ENCODE measurements at places on chromosomes 2 and 18.

- no peak for DNase-seq
These were observed 91.5 kb upstream of the ZSWIM2 start for GRCh38 chr2:186940463-186940862.

GRCh38 chr2:21939967-21940366 is 816.2 kb downstream of the TDRD15 start:
- DNase-seq = no peak

GRCh38 chr2:121046335-121046734 is 238.7 kb downstream of the TFCP2L1 start:
- DNase-seq = no peak

- DNase-seq = no peak
These were observed 62.3 kb downstream of the TNS1 start for GRCh38 chr2:217940261-217941220.

DNA sequence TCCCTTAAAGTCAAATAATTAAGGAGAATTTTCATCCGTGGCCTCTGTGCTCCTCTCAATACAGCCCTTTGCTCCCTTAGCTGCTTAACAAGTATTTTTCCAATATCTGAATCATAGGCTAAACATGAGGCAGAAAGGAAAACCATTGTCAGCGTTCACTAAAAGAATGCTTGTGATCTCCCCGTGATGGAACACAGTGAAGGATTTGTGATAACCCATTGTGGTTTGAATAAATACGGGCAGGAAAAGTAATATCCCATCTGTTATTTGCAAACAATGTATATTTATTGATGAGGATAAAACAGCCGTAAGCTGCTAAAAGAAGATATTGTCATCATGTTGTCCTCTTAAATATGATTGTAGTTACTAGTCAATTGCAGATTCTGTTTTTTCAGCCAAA is 258.1 kb downstream of the NAPG start:
- DNase-seq = no peak

DNA sequence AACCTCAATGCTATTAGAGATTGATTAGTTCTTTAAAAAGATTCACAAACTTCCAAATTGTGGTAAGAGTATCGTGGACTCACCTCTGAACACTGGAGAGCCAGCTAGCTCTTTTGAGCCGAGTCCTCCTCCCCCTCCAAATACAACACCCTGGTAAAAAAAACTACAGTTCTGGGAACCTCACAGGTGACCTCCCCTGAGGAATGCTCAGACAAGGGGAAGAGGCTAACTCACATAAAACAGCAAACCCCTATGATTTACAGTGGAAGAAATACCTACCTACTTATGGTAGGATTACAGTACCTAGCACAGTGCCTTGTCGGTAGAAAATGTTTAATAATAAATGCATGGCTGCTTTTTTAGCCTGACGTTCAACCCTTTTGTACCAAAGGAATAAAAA is 8.4 kb downstream of the ZNF24 start:
- DNase-seq = no peak

DNA sequence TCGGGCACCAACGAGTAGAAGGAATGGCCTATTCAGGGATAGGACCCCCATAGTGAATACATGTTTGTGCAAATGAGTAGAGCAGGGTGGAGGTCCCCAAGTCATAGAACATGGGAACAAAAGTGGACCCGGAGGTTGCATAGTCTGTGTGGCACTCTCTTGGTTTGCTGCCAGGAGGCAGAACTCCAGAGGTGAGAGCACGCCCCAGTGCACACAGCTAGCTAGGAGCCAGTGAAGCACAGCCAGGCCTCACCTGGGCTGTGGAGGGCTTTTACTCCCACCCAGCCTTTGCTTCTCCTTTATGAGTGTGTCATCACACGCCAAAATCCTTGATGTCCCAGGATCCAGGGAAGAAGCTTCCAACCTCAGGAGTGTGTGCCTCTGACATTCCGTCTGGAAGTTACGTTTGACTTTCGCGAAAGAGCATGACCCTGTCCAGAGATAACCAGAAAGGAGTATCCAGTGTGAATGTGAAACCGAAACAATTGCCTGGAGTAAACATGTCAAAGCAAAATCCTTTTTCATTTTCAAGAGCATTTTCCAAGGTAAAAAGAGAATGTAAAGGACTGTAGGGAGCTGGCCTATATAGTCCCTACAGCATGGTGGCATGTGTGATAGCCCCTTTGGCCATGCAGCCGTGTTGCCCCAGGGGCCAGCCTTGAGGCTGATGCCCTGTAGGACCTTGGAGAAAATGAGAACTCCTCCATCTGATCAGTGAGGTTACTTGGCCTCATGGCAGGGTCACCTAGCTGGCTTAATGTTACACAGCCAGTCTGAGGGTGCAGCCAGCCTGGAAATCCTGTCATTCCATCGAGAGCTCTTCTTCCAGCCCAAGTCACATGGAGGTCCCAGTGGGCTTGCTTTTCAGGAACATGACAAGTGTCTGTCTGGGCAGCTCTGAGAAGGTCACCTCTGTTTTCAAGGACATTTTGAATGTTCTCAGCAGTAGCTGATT is 8.8 kb downstream of the TRIB2 start:
- no peak for DNase-seq

GRCh38 chr18:10160251-10160650 is 246.4 kb downstream of the VAPA start:
- DNase-seq = no peak

DNA sequence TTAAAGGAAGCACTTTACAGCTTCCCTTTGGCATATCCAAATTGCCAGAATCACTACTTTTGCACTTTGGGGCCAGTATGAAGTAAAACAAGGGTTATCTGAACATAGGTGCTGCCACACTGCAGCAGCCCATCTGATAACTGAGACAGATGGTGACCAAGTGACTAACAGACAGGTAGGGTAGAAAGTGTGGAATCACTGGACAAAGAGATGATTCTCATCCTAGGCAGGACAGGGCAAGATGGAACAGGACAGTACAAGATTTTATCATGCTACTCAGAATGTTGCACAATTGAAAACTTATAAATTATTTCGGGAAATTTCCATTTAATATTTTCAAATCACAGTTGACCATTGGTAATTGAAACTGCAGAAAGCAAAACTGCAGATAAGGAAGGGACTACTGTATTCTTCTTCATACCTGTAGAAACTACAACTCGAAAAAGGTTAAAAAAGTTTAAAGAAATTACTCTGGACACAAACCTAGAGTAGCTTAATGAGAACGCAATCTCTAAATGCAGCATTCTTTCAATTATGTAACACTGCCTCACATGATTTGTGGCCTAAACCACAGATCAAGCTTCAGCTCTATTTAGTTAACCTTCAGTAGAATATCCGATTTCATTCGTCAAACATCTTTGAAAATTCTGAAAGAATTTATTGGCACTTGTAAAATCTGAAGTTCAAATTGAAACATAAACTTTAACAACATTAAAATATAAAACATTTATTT is 31.4 kb downstream of the HEATR5B start:
- DNase-seq = no peak

- no peak for DNase-seq
These were observed 100.0 kb downstream of the BIN1 start for GRCh38 chr2:127006962-127007361.

- DNase-seq = no peak
These were observed 348.1 kb downstream of the CLIP4 start for GRCh38 chr2:29463181-29463900.

- DNase-seq = no peak
These were observed 63.0 kb upstream of the MSH2 start for GRCh38 chr2:47339745-47340541.

DNA sequence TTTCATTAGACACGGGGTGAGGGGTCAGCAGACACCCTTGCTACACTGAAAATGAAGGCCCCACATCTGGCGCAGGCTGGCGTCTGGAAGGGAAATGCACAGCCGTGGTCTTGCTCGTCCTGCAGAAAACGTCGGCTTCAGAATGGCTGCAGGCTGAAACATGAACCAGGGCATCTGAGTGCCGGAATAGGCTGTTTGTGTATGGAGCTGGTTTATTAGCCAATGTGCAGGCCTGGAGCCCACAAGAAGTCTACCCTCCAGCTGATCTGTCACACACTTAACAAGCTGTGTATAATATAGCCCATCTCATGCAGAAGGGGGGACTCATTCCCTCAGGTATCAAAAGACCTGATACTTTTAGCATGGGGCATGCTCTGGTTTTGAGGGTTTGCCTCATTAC is 153.4 kb upstream of the SOX11 start:
- no peak for DNase-seq

GRCh38 chr2:172351586-172351985 is 75.8 kb upstream of the ITGA6 start:
- no peak for DNase-seq

DNA sequence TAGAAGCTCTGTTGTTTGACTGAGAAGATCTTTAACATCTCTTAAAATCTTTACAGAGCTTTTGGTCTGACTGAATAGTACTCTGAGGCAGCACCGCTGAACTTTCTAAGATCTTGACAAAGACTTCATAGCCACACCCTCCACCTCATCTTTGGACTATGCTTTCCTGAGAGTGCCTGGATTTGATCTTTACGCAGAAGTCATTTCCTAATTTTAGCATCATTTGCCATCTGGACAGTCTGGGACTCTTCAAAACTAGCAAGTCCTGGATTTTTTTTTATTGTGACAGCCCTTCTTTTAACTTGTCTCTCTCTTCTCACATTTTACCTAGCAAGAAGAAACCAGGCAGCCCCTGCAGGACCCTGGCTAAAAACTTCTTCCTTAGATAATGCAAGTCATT is 188.8 kb downstream of the CTIF start:
- DNase-seq = no peak

- DNase-seq = no peak
These were observed 9.9 kb upstream of the WNT6 start for GRCh38 chr2:218849721-218850120.

DNA sequence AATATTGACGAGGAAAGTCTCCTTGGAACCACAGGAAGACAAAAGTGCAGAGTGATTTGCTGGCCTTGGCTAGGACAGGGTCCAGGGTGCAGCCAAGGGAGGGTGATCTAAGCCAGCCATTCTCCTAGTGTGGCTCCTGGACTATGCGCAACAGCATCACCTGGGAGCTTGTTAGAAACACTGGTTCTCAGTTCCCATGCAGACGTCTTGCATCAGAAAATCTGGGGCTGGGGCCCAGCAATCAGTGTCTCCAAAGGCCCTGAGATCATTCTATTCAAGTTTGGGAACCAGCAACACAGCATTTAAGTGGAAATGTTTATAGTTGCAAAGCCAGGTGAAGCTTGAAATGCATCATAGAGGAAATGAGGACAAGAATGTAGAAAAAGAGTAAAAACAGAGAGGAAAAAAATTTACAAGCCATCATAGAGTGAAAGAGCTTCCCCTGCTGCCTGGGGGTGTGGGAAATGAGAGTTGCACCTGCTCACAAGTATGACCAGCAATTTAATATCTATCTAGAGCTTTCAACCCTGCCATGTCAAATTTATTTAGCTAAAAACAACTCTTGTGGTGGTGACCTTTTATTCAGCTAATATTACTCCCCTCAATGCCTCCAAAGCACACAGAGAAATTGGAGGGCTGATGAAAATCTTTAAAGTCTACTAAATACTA is 54.4 kb upstream of the SEC11C start:
- DNase-seq = no peak

- DNase-seq = no peak
These were observed 34.8 kb upstream of the LINC00305 start for GRCh38 chr18:64183665-64184064.

DNA sequence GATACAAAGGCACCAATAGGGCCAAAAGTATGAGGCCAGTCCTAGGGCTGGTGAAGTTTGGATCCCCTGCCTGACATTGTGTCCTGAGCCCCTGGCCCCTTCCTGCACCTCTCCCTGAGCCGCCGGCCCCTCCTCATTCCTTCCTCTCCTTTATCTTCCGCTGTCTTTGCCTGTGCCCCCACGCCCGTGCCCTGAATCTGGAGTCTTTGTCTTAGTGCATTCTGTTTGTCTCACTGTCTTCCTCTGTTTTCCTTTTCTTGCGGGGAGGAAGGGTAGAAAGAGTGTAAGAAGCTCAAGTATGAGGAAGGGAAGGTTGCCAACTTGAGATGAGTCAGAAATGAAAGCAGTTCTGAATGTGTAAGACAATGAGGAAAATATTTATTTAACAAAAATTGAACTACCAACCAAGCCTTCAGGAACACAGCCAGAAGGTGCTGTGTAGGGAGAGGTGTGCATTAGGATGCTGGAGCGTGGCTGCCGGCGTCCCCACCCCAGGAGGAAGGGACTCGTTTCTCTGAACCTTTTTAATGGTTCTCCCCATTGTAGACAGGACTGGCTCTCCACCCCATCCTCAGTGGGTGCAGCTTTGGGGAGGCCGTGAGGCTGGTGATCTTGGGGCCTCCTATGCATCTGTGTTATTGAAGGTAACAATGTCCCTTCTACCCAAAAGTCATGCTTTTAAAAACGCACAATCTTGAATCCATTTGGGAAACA is 133.1 kb downstream of the NEDD4L start:
- no peak for DNase-seq

- DNase-seq = no peak
These were observed 815.3 kb downstream of the RNF144A start for GRCh38 chr2:7732497-7732896.

- no peak for DNase-seq
These were observed 33.6 kb upstream of the RND3 start for GRCh38 chr2:150520887-150521664.

DNA sequence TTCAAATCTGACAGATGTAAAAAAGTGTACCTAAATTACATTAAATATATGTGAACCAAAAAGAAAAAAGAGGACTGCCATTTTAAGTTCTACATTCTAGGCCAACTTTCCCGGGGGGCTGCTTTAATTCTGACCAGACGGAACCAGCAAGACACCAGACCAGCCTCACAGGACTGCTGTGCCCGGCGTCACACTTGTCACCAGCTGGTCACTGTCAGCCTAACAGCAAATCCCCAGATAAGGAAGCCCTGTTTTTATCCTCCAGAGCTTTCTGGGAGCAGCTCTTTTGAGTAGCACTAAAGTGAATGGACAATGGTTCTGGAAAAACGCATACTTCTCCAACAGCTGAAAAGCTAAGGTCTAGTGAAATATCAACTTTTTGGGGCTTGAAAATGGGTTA is 35.6 kb downstream of the CYB5A start:
- no peak for DNase-seq

- no peak for DNase-seq
These were observed 52.8 kb upstream of the MEIS1 start for GRCh38 chr2:66382091-66382490.

DNA sequence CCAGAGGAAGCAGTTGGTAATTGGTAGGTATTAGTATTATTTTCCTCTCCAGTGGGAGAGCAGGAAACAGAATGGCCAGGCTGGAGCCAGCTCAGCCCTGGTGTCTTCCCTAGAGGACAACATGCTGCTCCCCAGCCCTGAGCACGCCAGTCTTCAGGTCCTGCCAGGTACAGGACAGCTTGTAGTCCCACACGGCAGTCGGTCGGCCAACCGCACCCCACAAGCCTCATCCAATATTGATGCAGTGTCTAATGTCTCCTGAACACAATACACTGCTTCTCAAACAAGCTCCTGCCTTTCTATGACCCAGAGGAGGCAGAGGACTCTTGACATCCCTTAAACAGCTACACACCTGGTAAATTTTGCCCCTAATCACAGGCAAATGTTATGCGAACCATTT is 71.0 kb upstream of the PPP1CB start:
- DNase-seq = no peak

DNA sequence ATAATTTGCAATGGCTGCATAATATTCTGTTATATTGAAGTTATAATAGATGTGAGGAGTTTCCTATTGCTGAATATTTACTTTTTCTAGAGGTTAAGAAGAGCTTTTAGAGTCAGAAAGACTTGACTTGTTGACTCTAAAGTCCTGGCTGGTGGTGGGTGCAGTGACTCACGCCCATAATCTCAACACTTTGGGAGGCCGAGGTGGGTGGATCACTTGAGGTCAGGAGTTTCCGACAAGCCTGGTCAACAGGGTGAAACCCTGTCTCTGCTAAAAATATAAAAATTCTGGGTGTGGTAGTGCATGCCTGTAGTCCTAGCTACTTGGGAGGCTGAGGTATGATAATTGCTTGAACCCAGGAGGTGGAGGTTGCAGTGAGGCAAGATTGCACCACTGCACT is 33.9 kb upstream of the ATIC start:
- no peak for DNase-seq
